ENCODE measurements at places on chromosomes 4 and X. TPM values are rescaled to one million over a fixed set of nuclear protein-coding genes. Genes with fewer than 3 reads are reported as not detected.

The FAM114A1 gene
- polyA plus RNA-seq, result 0.32 TPM

The ZXDA gene
- not detected for polyA plus RNA-seq

The SPANXD gene
- polyA plus RNA-seq, result not detected

The POU4F2 gene
- not detected for polyA plus RNA-seq

The CLCN3 gene
- 63.5 TPM for polyA plus RNA-seq

The KCNIP4 gene
- 22.8 TPM for polyA plus RNA-seq

The TRIM60 gene
- not detected for polyA plus RNA-seq

The NAP1L2 gene
- 54.4 TPM for polyA plus RNA-seq

The DCLK2 gene
- 134 TPM for polyA plus RNA-seq

The PFKFB1 gene
- 0.51 TPM for polyA plus RNA-seq

The PABPC1L2A gene
- polyA plus RNA-seq, result 0.56 TPM

The HDAC6 gene
- polyA plus RNA-seq, result 161 TPM

The FAM53A gene
- 0.78 TPM for polyA plus RNA-seq

The HTATSF1 gene
- 137 TPM for polyA plus RNA-seq

The CTAG1A gene
- polyA plus RNA-seq, result not detected

The TMSB15C gene
- polyA plus RNA-seq, result 38.0 TPM

The ARX gene
- polyA plus RNA-seq, result 42.8 TPM

The UGT2B17 gene
- not detected for polyA plus RNA-seq

The KLKB1 gene
- polyA plus RNA-seq, result not detected

The LGI2 gene
- 10.3 TPM for polyA plus RNA-seq

The GAGE13 gene
- not detected for polyA plus RNA-seq

The SH2D1A gene
- polyA plus RNA-seq, result not detected

The TNIP3 gene
- not detected for polyA plus RNA-seq

The FGFR3 gene
- polyA plus RNA-seq, result 0.54 TPM

The ZNF630 gene
- 1.5 TPM for polyA plus RNA-seq

The UGT2B15 gene
- polyA plus RNA-seq, result not detected

The SFRP2 gene
- 0.40 TPM for polyA plus RNA-seq

The CYBB gene
- 0.40 TPM for polyA plus RNA-seq

All from neural cell (in vitro differentiated cells).